ENCODE measurements at places on chromosomes 1 and 21.

DNA sequence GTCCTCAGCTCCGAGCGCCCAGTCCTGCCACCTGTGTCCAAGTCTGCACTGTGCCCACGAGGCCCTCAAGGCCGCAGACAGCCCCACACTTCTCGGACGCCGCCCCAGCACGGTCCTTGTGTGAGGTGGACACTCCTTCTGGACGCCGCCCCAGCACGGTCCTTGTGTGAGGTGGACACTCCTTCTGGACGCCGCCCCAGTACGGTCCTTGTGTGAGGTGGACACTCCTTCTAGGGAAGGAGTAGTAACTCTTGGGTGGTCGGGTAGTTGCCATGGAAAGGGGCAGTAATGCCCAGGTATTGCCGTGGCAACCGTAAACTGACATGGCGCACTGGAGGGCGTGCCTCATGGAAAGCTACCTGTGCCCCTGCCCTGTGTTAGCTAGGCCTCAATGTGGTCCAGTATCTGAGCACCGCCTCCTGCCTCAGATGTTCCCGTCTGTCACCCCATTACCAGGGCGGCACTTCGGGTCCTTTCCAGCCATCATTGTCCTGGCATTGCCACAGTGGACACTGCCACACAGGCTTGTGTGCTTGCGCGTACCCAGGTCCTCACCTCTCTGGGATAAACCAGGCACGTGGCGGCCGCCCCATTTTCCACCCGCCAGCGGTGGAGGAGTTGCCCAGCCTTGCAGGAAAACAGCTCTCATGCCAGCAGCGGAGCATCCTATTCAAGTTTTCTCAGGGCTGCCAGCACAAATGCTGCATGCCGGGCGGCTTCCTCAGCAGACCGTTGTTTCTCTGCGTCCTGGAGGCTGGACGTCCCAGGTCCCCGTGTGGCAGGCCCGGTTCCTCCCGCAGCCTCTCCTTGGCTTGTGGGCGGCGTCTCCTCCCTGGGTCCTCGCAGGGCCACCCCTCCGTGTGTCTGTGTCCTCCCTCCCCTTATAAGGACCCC is 40.8 kb upstream of the POFUT2 start:
- no peak for DNase-seq

- no peak for DNase-seq
Observed at GRCh38 chr21:44259082-44259705, 2.5 kb downstream of the DNMT3L start.

GRCh38 chr21:26840912-26841311 is 4.3 kb downstream of the ADAMTS1 start:
- no peak for DNase-seq

- no peak for DNase-seq
Observed at GRCh38 chr1:12056331-12056841, 6.7 kb upstream of the TNFRSF8 start.

- DNase-seq, result no peak
Observed at GRCh38 chr1:114618606-114619005, 37.2 kb upstream of the BCAS2 start.

DNA sequence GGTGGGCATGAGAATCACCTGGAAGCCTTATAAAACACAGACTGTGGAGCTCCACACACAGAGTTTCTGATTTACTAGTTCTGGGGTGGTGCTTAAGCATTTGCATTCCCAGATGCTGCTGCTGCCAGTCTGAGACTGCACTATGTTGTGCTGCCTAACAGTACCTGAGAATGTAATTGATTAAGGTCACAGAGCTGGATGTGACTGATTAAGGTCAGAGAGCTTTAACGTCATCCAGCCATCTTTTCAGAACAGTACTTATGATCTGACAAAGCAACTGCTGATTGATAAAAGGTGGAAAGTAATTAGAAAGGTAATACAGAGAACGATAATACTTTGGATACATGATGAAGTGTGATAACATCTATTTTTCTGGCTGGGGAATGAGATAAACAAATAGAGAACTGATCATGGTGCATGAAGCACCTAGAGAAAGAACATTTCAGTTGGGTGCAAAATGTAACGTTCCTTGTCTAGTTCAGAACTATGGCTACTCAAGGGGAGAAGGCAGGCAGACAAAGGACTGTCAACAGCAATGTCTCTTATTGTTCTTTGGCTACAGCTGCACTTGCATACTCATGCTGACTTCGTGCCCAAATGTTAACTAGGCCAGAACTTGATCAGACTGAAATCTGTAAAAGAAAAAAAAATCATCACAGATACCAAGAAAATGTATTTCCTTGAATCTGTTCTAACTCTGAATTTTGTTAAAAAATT is 3.7 kb upstream of the UCK2 start:
- DNase-seq, result no peak

- no peak for DNase-seq
Observed at GRCh38 chr21:28865488-28866186, 127.0 kb downstream of the LTN1 start.

DNA sequence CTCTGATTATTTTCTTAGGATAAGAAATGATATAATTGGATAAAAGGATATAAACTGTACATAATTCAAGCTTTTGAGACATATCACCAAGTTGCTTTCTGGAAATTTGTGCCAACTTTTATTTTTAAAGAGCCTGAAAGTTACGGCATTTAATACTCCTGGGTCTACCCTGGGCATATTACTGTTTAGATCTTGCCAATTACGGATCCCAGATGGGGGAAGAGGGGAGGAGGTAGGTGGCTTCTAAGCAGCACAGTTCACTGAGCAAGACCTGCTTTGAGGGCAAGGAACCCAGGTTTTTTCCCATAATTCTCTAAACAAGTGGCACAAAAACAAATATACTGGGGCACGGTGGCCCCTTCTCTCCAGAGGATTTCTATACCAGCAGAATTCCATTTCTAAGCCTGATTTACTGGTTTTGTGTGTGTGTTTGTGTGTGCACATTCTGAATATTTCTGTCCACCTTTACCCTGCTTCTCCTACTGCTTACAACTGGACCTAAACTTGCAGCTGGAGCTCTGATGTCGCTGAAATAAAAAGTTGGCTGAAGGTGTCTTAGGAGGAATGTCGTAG is 76.7 kb downstream of the LAMC2 start:
- DNase-seq, result no peak

DNA sequence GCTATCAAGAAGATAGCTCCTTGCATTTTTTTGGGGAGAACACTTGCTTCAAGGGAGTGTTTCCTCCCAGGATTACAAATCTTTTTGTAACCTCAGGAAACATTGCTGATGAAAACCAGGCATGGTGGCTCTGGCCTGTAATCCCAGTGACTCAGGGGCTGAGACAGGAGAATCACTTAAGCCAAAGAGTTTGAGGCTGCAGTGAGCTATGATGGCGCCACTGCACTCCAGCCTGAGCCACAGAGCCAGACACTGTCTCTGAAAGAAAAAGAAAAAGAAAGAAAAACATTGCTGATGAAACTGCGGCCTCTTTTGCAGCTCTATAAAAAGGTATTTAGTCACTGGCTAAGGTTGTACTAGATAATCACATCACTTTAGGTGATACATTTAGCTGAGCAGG is 7.3 kb downstream of the RNU1-2 start:
- DNase-seq, result peak; percentile 27

GRCh38 chr1:243739335-243740003 is 110.6 kb downstream of the AKT3 start:
- DNase-seq, result no peak

- no peak for DNase-seq
Observed at GRCh38 chr1:35745124-35745730, 24.6 kb downstream of the CLSPN start.
